Activated T-cell treated with anti-CD3 and anti-CD28 coated beads, Interleukin-2, amount 50 U/mL, for 1 hour (primary cell): ENCODE measurements at places on chromosomes 11 and 22.

DNA sequence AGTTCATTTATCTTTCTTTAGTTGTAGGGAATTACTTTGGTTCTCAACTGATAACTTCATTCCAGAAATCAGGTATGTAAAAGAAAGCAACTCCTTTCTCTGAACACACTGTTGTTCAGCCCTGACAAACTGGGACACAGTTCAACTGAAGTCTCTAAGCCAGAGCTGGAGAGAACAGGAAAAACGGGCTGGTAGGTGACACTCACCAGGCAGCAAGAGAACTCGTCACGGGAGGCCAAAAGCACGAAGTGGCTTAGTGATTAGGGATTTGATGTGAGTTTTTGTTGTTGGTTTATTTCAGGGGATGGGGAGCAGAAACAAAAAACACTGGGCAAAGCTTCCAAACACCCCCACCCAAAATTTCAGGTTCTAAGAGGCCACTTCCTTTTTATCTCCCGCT is 54.1 kb downstream of the MYH9 start:
- DNase-seq = peak; percentile 21

DNA sequence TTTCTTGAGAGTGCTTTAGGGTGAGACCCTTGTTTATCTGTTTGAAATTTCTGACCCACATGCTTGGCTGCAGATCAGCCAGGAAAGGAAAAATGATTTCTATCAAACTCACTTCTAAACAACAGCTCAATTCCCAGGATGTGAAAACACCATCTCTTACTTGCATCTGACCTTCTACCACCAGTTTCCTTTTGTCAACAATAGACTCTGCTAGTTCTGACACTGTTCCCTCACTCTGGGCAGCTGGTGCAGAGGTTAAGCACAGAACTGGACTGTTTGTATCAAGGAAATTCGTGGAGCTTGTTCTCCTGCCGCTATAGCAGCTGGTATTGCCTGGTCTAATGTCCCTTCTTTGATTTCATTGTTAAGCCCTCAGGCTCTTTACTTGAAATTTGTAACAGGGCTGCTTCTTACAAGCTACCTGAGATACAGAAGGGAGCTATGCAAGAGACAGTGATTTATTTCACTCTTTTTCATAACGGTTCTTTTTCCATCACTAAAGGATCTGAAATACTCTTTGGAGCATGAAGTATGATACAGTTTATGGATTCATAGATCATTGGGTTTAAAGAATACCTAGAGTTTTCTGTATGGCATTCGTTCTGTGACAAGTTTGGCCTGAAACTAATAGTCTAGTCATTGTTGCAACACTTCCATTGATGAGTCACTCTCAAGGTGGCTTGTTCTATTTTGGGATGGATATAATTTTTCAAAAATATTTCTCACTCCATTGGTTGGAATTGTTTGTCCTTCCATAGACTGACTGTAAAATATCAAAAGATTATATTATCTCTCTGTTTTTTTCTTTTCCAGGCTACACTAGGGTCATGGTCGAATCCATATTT is 178.2 kb upstream of the ZC3H12C start:
- no peak for DNase-seq

DNA sequence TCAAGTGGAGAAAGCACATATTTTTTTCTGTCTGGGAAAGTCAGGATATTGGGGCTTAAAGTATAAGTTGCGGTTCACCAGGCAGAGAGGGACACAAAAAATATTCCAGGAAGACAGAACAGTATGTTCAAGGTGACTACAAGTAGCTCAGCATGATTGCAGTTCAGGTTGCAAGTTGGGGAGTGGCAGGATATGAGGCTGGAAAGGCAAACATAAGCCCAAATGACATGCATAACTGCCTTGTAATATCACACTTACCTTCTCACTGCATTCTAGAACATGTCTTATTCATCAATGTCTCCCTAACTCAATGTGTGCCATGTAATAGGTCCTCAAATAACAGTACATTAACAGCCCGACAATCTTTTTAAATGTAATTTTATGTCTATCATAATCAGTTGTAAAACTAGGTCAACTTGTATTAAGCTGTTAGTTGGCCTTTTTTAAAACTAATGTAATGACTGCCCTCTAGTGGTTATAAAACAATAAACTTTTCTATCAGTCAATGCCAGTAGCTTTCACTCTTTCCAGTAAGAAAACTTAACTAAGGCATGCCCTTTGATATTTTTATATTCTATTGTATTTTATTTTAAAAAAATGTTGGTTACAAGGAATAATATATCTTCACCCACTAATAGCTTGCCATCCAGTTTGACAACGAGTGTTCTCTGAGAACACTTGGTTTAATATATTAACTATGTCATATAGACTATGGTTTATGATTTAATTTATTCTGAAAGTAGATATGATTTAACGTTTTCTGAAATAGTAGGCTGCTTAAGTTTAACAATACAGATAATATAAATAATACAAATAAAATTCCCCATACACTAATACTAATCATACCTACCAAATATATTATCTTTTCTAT is 39.4 kb upstream of the CFAP300 start:
- DNase-seq = no peak

DNA sequence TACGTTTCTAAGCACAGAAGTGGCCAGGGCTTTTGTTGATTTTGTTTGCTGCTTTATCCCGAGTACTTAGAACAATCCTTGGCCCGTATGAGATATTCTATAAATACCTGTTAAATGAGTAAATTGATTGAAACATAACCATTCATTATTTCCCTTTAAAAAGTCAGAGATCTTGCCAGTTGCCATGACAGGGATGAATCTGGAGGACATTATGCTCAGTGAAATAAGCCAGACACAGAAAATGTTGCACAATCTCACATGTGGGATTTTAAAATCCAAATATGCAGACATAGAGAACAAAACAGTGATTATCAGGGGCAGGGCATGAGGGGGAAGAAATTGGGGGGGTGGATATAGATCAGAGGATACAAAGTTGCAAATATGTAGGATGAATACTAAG is 1240.1 kb downstream of the LRRC4C start:
- DNase-seq = no peak

GRCh38 chr11:390175-390574 is 3.8 kb upstream of the PKP3 start:
- no peak for DNase-seq

GRCh38 chr11:20247591-20248007 is 87.3 kb upstream of the DBX1 start:
- no peak for DNase-seq

DNA sequence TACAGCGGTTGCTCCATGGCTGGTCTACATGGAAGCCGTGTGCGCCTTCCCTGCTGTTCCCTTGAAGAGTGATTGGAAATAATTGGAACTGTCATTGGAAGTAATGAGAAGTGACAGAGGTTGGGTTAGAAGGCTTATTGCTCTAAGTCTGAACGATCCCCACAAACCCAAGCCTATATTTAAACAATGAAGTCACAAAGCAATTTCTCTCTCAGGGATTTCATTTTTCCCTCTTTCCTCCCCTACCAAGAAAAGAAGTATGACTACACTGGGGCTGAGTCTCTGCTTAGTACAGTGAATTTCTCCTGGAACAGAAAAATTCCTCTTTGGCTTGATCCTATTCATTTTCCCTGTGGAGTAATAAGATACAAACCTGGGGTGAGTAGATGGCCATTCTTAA is 7.8 kb downstream of the CLMP start:
- no peak for DNase-seq

DNA sequence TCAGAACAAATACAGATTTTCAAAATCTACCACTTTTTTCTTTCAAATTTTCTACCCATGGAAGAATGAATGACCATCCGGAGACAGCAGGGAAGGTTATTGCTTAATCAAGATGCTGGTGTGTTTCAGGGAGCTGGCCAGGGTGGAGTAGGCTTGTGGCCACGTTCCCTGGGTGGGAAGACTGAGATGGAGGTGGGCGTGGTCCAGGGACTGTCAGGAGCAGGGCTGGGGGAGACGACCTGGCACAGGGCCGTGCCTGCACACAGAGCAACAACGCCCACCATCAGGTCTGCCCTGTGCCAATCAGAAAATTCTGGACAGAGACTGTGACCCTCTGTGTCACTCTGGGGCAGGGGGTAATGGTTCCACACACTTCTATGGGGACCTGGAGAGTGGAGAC is 7.1 kb upstream of the APOBEC3H start:
- DNase-seq = no peak

GRCh38 chr11:122721964-122722266 is 66.4 kb downstream of the UBASH3B start:
- DNase-seq = no peak

DNA sequence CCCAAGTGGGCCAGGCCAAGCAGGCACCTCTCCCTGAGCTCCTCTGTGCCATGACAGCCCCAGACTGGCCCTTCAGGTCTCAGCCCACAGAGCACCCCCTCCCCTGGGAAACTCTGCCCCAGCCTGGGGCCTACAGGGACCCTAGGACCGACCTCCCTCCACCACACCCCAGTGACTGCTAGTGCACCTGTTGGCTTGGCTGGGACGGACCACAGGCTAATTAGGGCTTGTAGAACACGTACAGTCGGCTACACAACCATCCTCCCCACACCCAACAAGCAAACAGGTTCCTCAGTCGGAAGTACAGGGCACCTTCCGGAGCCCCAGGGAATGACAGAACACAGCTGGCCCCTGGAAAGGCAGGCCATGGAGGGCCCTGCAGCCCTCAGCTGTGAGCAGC is 4.3 kb downstream of the SBF1 start:
- no peak for DNase-seq

- no peak for DNase-seq
Observed at GRCh38 chr11:117020869-117021564, 77.2 kb downstream of the SIK3 start.

- DNase-seq = no peak
Observed at GRCh38 chr11:35326266-35326879, 93.0 kb downstream of the SLC1A2 start.

DNA sequence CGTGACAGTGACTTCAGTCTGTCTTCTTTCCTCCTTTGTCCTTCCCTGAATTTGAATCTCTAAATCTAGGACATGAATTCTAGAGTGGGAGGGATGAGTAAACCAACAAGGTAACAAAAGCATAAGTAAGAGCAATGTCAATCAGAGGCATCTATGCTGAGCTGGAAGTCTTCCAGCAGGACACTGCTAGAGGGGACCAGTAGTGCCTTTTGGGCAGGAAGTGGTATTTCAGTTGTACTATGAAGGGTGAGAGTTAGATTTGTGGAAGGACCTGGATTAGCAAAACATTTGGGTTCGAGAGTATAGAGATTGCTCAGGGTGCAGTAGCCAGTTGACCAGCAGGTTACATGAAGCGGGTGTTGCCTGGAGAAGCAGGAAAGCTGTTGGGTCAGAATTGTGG is 40.3 kb downstream of the MEI1 start:
- no peak for DNase-seq

DNA sequence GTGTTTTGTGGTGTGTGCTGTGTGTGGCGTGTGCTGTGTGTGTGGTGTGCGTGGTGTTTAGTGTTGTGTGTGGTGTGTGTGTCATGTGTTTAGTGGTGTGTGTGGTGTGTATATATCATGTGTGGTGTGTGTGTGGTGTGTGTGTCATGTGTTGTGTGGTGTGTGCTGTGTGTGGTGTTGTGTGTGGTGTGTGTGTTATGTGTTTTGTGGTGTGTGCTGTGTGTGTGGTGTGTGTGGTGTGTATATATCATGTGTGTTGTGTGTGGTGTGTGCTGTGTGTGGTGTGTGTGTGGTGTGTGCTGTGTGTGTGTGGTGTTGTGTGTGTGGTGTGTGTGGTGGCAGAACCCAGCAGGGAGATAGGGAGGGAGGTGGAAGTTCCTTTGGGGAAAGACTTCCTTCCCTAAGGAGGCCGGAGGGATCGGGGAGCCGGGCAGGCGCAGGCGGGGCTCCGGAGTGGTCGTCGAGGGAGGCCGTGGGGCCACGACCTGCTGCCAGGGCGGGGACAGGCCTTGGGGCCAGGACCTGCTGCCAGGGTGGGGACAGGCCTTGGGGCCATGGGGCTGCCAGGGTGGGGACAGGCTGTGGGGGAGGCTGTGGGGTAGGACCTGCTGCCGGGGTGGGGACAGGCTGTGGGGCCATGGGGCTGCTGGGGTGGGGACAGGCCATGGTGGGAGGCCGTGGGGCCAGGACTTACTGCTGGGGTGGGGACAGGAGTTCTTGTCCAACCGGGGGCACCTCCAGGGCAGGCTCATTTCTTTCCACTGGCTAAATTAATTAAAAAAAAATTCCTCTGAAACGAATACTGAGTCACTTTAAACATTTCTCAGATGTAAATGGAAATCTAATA is 15.2 kb downstream of the PIM3 start:
- peak; percentile 50 for DNase-seq

GRCh38 chr11:33912405-33913361 is 20.8 kb upstream of the LMO2 start:
- DNase-seq = no peak

DNA sequence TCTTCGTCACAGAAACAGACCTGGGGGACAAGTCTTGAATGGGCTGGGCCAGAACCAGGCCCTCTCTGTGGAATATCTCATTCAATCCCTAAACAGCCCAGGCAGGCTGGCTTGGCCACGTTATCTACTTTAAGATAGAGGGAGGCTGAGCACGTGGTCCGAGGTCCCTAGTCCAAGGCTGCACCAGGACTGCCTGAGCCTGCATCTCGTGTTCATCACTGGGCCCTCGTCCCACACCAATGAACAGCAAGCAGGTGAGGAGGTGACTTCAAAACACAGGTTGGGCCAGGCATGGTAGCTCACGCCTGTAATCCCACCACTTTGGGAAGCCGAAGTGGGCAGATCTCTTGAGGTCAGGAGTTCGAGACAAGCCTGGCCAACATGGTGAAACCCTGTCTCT is 20.3 kb upstream of the FGF3 start:
- DNase-seq = no peak

DNA sequence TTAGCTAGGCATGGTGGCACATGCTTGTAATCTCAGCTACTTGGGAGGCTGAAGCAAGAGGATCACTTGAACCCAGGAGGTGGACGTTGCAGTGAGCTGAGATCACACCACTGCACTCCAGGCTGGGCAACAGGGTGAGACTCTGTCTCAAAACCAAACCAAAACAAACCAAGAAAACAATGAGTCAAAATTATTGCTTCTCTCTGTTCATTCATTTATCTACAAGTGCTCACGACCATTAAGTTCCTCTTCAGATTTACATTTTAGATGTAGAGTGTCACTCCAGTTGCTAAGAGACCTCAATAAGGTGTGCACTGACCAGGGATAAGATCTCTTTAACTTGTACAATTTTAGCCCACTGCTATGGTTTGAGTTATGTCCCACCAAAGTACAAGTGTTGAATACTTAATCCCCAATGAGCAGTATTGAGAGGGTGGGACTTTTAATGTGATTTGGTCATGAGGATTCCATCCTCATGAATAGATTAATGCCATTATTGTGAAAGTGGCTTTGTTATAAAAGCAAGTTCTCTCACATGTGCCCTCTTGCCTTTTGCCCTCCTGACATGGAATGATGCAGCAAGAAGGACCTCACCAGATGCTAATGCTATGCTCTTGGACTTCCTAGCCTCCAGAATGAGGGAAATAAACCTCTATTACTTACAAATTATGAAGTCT is 7.8 kb downstream of the HNRNPUL2 start:
- DNase-seq = no peak
